ENCODE measurements at places on chromosomes 6 and 20.
A peak's percentile ranks its signal among the peaks of the same experiment; 100 is the strongest.

- DNase-seq, result no peak
Observed at GRCh38 chr6:129478379-129478778, 231.6 kb downstream of the ARHGAP18 start.

GRCh38 chr20:10521068-10521831, 86.1 kb downstream of the SLX4IP start:
- peak; percentile 82 for DNase-seq

DNA sequence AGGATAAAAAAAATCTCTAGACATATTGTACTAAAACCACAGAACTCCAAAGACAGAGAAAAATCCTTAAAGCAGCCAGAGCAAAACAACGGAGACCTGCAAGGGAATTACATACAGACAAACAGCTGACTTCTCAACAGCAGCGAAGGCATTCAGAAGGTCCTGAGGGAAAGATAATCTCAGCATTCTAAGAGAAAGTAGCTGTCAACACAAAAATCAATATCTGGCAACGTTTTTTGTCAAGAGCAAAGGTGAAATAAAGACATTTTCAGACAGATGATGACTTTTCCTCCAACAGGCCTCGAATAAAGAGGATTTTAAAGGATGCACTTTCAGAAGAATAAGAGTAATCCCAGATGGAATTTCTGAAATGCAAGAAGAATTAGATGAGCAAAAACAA, 6.1 kb upstream of the SCGN start:
- no peak for DNase-seq

DNA sequence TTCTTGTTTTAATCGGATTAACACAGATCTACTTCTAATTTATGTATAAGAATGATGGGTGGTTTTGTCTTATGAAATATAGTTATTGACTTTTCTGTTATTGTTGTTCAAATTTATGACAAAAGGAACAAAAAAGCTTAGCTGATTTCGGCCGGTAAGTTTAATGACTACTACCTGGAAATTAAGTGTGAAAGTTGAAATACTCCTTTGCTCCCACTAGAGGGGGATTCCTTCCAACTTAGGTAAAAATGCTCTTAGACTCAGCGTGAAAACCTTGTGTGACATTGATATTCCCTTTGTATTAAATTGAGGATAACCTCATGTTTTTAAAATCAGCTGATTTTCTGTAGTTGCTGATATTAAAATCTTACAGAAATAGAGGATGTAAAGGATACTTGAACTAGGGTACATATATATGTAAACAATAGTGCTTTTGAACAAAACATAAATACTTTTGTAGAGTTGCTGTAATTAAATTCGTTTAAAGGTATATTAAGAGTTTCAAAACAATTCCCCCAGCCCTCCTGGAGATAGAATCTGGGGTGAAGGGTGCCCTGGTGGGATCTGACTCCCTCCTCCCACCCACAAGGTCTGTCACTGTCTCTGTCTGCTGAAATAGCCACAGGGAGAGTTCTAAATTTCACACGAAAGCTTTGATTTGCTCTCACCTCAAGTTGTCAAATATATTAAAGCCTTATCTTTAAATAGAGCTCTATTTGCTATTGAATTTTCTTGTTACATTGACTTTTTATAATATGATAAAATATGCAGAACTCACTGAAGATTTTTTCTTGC, 257.5 kb downstream of the ARID1B start:
- DNase-seq, result peak; percentile 51

DNA sequence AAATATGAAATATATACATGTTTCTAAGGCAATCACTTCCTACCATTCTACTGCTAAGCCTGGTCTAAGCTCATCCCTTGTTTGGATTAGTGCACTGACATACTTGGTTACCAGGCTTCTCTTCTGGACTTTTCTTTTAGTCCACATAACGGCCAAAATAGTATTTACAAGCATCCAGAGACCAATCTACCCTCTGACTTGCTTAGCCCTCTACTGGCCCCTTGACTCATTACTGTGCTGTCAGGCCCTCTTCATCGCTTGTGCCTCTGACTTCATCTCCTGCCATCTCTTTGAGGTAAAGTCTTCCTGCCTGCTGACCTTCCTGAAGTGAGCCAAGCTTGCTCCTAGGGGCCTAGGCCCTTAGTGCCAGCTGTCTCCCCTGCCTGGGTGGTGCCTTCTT, 35.1 kb downstream of the TULP4 start:
- DNase-seq, result no peak

DNA sequence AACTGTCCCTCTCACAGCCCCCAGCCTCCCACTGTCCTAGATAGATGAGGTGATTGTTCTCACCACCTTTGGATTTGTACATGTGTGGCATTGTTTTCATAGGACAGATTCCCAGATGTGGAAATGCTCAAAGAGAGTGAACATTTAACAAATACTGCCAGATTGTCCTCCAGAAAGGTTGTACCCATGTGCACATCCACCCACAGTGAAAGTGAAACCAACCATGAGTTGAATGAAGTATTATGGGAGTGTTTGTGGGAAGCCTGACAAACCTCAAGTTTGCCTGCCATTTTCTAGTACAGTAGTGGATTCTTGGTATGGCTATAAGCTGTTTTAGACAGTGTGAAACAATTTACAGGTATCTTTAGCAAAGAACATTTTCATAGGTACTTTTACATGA, 42.7 kb downstream of the ANKRD6 start:
- DNase-seq, result peak; percentile 18

- no peak for DNase-seq
Observed at GRCh38 chr6:44956396-44956795, 371.7 kb upstream of the RUNX2 start.

- no peak for DNase-seq
Observed at GRCh38 chr6:147695819-147696218, 187.3 kb downstream of the SAMD5 start.

GRCh38 chr6:53861518-53861917, 66.7 kb downstream of the LRRC1 start:
- DNase-seq, result no peak

DNA sequence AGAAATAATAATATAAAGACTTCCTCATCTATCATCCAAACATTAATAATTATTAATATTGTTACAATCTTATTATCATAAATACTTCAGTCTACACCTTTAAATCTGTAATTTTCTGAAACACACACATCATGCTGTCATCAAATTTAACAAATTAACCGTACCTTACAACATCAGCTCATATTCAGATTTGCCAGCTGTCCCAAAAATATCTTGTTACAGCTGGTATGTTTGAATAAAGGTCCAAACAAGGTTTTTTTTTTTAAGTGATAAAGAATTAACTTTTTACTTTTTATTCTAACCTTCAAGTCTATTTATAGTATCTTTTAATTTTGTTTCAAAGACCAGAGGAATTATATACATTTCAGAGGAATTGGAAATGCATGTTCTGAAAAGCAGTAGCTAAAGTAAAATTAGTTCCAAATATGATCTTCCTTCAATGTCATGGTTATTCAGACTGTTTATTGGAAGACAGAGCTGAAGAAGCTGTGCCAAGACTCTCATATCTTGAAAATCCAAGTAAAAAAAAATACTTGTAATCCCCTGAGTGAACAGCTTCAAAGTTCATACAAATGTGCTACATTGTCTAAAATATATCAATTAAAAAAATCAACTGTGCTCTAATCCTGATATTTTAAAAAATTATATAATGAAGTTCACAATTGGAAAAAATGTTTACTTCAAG, 161.7 kb upstream of the BMP5 start:
- no peak for DNase-seq

DNA sequence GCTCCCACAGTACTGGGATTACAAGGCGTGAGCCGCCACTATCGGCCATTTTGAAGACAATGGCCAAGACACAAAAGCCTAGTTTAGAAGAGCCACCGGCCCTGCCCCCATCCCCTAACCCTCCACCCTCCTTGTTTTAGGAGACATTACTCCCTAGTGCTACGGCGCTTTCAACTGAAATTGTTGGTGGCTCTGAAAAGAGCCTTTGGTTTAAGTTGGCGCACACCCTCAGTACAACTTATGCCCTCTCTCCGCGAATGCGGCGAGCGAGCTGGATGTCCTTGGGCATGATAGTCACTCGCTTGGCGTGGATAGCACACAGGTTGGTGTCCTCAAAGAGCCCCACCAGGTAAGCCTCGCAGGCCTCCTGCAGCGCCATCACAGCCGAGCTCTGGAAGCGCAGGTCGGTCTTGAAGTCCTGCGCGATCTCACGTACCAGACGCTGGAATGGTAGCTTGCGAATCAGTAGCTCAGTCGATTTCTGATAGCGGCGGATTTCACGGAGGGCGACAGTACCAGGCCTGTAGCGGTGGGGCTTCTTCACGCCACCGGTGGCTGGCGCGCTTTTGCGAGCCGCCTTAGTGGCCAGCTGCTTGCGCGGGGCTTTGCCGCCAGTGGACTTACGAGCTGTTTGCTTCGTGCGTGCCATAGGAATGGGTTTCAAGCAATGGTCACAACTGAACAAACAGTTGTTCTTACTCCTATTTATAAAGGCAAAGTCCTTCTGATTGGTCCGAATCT, 114.9 kb upstream of the BTN3A2 start:
- peak; percentile 39 for DNase-seq

DNA sequence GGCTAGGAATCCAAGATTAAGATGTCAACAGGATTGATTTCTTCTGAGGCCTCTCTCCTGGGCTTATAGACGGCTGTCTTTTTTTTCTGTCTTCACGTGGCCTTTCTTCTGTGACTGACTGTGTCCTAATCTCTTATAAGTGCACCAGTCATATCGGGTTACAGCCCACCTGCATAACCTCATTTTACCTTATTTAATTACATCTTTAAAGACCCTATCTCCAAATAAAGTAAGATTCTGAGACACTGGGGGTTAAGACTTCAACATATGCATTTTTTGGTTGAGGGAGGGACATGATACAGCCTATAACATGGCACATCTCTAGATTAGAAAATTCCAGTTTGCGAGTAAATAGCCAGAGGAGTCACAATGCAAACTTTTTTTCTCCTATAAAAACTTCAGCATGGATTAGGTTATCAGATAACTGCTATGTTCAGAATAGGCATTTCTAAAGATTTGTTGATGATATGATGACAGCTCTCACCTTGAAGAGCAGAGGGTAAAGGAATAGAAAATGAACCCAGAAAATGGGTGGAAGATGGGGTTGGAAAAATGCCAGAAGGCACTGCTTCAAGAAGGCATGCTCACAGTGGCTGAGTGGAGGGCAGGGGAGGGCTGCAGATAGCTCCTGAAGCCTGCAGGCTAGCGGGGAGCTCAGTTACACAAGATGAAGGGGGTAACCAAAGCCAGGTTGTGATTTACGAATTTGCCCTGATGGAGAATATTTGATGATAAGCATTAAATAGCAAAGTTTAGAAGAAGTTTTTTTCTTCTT, 8.7 kb upstream of the PDE7B start:
- DNase-seq, result no peak

- DNase-seq, result peak; percentile 31
Observed at GRCh38 chr6:69792292-69792691, 4.5 kb downstream of the LMBRD1 start.

DNA sequence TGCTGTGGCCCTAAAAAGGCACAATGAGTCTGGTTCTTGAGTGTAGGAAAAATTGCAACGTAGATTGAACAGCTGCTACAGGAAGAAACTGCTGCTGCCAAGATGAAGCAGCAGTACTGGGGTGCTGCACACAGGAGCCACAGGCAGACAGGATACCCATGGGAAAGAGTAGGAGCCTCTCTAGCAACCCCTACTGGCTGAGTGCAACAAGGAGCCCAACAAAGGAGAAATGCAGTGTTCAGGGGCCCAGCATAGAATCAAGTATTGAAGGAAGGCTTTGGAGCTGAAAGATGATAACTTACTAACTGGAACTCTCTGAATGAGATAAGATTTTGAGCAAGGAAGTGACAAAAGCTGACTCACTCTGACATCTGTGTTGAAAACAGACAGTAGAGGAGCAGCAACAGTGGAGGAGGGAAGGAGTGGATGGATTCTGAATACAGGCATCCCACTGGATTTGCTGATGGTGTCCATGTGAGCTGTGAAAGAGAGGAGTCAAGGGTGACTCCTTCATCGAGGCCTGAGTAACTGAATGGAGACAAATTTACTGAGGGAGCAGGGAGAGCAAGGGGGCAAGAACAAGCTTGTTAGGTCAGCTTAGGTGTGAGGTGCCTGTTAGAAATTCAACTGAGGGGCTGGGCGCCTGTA, 534.7 kb upstream of the JARID2 start:
- DNase-seq, result peak; percentile 38

GRCh38 chr6:162442687-162443086, 284.9 kb downstream of the PRKN start:
- no peak for DNase-seq

Measured in fibroblast of gingiva (primary cell).